ENCODE measurements at places on chromosomes 7 and 10.

GRCh38 chr7:98404840-98405239 is 4.0 kb upstream of the BAIAP2L1 start:
- no peak for DNase-seq

- no peak for DNase-seq
Observed at GRCh38 chr7:18541181-18541870, 45.8 kb downstream of the HDAC9 start.

- DNase-seq = no peak
Observed at GRCh38 chr7:70614237-70615045, 517.5 kb upstream of the GALNT17 start.

GRCh38 chr7:113015034-113015645 is 71.5 kb downstream of the GPR85 start:
- no peak for DNase-seq

- no peak for DNase-seq
Observed at GRCh38 chr10:101817337-101818118, 716 bp downstream of the OGA start.

- no peak for DNase-seq
Observed at GRCh38 chr7:77800158-77800557, 1.6 kb downstream of the PHTF2 start.

- no peak for DNase-seq
Observed at GRCh38 chr7:99794585-99795502, 10.9 kb upstream of the CYP3A4 start.

DNA sequence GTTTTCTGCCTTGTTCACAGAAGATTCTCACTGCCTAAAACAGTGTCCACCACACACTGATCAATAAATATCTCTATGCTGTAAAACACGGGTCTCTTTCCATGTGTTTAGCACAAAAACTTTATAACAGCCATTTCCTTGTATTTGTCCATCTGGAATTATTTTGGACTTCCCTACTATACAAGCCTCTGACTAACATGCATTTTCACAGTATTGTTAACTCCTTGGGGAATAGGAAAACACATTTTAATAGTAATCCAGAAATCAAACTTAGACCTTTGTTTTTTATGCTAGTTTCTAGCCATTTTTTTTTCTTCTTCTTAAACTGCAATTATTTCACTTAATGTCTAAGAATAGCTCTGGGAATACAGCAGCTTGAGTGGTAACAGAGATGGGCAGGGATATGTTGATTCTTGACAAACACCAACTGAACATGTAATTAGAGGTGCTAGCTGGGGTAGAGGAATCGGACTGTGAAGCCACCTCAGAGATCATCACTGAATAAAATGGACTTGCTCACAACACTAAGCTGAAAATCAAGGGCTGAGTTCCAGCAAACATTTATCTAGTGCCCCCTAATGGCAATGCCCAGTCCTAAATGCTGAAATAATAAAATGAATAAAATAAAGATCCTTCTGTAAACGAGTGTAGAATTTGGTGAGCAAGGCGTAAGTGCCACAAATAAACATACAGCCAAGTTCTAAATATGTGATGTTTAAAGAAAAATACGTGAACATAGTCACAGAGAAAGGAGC is 593.1 kb downstream of the SORCS1 start:
- no peak for DNase-seq

DNA sequence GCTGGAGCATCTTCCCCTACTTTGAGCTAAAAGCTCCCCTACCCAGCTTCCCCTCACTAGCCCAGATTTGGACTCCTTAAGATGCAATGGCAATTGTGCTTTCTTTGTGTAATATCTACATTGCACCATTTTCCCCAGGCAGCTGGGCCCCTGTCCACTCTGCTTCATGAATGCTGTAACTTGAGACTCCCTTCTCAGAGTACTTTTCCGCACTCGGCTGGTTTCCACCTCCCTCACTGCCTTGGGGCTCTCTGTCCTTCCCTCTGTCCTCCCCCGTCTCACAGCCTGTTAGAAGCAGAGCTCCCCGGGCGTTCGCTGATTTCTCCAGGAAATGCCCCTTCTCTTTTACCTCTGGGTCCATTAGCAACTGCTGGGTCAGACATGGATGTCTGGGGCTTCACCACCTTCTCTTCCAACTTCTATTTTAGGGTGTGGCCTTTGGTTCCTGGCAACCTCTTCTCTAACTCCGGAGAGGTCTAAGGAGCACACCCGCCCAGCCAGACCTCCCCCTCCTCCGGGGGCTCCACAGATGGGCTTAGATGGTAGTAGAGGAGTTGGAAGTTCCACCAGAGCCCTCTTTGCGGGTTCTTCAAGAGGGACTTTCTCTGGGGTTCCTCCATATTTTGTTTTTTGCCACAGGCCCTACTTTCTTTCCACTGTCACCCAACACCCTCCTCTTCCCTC is 2.9 kb upstream of the TMEM72 start:
- no peak for DNase-seq

- no peak for DNase-seq
Observed at GRCh38 chr7:128351296-128352152, 7.8 kb upstream of the RBM28 start.

DNA sequence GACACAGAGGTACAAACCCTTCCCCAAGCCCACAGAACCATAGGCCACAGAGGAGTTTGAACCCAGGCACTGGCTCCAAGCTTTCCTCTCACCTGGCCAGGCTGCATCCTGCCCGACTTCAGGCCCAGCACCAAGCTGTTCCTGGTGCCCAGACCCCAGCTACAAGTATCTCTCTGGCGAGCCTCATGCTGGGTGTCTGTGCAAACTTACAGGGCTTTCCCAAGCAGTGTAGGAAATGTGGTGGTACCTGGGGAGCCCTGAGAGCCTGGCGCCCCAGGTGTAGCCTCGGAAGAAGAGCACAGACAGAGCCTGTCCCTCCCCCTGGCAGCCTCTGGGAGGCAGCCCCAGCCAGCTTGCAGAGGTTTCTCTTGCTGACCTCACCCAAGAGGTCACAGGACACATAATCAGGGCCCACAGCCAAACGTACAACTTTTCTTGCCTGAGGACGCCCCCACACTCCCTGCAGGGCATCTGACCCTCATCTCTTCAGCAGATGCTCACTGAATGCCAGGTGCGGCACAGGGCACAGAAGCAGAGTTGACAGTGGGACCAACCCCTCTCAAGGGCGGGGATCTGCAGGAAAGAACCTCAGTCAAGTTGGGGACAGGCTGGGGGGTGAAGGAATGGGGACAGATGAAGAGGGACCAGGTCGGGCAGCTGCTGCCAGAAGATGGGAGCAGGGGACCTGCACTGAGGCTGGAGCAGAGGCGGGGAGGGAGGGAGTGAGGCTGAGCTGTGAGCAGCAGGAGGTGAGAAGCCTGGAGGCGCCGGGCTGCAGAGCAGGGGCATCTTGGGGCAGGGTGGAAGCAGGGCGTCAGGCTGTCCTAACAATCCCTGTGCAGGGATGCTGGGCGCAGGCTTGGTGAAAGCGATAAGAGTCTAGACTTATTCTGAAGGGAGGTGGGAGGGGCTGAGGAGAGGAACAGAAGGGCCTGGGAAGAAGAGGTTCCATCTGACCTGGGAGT is 16.3 kb upstream of the MYL7 start:
- no peak for DNase-seq

DNA sequence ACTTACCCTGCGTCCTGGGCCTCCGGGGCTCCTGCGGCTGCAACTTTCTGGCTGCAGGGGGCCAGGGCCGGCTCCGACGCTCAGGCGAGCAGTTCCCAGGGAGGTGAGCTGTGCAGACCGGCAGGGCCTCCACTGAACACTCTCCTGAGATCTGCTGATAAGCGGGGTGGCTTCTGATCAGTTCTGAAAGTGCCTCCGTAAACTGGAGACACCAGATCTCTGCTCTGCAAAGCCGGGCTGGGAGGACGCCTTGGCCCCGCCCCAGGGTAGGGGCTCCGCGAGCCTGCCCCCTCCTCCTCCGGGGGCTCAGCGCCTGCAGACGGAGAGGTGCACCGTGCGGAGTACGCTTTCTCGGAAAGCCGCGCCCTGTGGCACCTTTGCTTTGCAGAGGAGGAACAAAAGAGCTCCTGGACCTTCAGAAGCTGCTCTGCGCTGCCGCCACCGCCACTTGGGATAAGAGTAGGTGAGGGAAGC is 141.3 kb upstream of the VKORC1L1 start:
- no peak for DNase-seq

DNA sequence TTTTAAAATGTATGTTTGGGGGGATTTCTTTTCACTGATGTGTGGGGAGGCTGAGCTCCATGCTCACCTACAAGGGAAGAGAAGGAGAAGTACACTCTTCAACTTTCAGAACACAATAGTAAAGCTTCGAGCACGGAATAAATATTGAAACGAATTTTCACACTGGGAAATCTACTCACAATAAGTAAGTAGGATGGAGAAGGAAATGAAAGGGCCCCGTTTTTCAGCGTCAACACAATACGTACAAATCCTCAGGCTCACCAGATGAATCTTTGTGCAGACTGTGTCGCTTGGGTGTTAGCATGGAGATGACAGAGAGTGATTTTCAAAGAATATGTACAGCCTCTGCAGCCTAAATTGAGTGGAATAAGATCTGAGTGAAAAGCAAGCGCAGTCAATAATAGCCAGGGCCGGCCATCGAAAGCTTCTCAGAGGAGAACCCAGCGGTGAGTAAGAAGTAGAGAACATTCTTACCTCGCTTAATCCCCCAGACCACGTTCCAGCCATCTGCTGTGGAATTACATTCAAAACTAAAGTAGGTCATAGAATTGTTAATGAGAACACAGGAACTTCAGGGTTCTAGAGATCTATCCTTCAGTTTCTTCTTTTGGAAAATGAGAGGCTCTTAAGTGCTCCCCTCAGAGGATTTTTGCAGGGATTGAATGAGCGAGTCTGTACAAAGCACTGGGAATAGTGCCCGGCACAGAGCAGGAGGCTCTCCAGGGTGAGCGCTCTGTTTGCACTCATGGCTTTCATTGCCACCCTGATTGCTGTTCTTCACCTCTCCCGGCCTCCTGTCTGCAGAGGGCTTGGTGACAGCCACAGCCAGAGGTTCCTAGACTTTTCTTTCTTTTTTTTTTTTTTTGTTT is 292.8 kb downstream of the SFMBT2 start:
- DNase-seq = no peak

DNA sequence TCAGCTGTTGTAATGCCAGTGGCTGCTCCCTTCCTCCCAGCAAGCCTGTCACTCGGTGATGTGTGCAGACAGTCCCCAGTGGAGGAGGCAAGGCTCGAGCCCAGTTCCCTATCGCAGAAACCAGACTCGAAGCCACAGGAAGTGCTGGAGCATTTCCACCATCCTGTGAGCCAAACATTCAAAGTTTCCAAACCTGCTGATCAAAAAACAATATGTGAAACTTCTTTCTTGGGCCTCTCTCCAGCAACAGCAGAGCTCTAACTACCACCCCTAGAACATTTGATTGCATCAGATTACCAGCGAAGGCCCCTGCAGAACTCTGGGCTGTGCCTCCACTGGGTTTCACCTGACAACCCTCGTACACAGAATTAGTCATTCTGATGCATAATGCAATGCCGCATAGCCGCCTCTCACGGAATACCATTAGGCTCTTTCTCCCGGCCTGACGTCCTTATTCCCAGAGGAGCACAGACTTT is 94.0 kb downstream of the ELMO1 start:
- DNase-seq = no peak

GRCh38 chr10:35545079-35545657 is 60.0 kb upstream of the GJD4 start:
- DNase-seq = no peak

DNA sequence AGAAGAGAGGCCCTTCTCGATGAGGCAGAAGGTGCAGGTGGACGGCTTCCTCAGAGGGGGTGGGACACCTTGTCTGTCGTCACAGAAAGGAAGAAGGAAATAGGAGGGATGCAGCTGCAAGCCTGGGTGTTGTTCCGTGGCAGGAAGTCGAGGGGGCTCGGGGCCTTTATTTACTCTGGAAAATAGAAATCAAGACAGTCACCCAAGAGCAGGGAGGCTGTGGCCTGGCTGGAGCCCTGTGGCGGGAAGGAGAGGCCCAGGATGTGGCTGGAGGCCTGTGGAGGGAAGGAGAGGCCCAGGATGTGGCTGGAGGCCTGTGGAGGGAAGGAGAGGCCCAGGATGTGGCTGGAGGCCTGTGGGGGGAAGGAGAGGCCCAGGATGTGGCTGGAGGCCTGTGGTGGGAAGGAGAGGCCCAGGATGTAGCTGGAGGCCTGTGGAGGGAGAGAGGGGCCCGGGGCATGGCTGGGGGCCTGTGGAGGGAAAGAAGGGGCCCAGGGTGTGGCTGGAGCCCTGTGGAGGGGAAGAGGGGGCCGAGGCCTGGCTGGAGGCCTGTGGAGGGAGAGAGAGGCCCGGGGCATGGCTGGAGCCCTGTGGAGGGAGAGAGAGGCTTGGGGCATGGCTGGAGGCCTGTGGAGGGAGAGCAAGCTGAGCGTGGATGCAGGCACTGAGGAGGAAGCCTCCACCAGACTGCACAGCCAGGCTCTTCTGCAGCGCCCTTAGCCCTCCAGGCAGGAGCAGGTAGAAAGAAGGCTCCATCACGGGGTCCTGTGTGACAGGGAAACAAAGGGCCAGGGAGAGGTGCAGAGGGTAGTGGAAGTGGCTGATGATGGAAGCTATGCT is 97.3 kb upstream of the SFMBT2 start:
- no peak for DNase-seq

GRCh38 chr10:49572594-49573114 is 33.7 kb upstream of the ERCC6 start:
- DNase-seq = no peak

DNA sequence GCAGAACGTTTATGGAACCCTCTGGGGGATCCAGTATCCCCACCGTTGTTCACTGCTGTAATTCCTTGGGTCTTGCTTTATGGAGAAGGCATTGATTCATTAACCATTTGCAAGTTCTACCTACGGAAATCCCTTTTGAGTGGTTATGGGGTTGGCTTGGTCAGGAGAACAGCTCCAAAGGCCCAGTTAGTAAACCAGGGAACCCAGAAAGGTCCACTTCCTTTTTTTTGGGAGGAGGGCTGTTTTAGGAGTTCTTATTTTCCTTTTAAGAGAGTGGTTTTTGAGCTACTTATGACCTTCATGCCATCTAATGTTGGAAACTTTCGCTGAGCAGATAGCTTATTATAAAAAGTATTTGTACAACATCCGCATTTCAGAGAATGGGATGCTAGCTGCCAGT is 1.3 kb downstream of the POR start:
- DNase-seq = no peak

- no peak for DNase-seq
Observed at GRCh38 chr10:6133331-6134098, 44.7 kb downstream of the RBM17 start.

DNA sequence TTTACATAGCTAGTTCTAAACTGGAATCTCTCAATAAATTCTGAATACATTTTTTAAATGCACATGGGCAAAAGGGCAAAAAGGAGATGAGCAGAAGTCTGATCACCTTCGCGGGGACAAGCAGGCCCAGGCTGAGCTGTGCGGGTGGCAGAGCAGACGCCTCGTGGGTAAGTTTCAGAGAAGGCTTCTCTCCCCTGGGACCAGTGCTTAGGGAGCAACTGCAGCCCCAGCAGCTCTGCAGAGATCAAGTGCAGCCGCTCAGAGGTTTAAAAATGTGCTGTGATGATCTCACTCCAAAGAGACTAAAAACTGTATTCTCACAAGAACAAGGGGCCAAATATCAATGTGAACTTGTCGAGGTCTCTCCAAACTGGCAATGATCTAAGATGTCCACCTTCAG is 264.3 kb upstream of the RNF32 start:
- DNase-seq = no peak

- DNase-seq = no peak
Observed at GRCh38 chr10:12484002-12484918, 134.9 kb downstream of the CAMK1D start.

- DNase-seq = no peak
Observed at GRCh38 chr7:98647326-98647725, 30.2 kb downstream of the NPTX2 start.

GRCh38 chr7:43540471-43540870 is 42.4 kb upstream of the STK17A start:
- no peak for DNase-seq

GRCh38 chr7:91911121-91911520 is 29.5 kb upstream of the AKAP9 start:
- no peak for DNase-seq

GRCh38 chr7:141915565-141915964 is 634 bp upstream of the OR9A4 start:
- DNase-seq = no peak

Measured in stimulated activated CD8-positive, alpha-beta memory T cell treated with anti-CD3 and anti-CD28 coated beads, Interleukin-7, amount 100 ng/mL, for 1 hour (primary cell).